Lower leg skin (tissue), 4 donors: ENCODE measurements at places on chromosomes 7 and 10. TPM values are rescaled to one million over a fixed set of nuclear protein-coding genes. Genes with fewer than 3 reads are reported as not detected.
A peak's percentile ranks its signal among the peaks of the same experiment; 100 is the strongest.

DNA sequence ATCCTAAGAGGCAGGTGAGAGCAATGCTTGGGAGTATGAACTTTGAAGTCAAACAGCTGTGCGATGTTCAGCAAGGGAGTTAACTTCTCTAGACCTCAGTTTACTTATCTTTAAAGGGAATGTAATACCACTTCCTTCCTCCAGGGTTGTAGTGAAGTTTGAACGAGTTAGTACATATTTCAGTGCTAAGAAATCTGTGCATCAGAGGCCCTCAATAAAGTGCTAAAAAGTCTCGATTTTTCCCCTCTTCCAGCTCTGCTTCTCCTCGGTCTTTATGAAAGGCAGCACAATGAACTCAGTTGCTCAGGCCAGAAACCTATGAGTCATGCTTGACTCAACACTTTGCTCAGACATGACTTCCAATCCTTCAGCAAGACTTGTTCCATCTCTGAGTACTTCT lies 418.9 kb downstream of the MDFIC start:
- DNase-seq = no peak

- DNase-seq = no peak
Observed at GRCh38 chr7:70775570-70776156, 356.3 kb upstream of the GALNT17 start.

DNA sequence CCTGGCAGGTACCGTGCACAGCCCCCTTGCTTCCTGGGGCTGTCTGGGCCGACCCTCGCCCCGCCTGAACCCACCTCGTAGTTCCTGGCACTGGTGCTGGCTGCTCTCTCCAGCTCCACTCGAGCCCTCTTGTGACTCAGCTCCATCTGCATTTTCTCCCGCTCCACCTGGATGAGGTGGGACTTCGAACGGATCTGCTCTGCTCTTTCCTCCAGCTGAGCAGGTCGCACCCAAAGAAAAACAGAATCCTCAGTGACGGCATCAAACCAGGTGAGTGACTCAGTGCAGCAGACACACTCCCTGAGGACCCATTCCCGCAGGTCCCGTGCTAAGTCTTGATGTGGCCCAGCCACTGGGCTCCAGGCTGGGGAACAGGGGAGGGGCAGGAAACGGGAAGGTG lies 7.4 kb downstream of the MAD1L1 start:
- DNase-seq = no peak

CYP17A1 gene
- total RNA-seq = not detected

GRCh38 chr10:70832852-70833528 lies 17.2 kb downstream of the SGPL1 start:
- no peak for DNase-seq

GRCh38 chr7:18828994-18829857 lies 288.2 kb downstream of the TWIST1 start:
- DNase-seq = no peak

BRAT1 gene
- total RNA-seq = 69.7 TPM

DNA sequence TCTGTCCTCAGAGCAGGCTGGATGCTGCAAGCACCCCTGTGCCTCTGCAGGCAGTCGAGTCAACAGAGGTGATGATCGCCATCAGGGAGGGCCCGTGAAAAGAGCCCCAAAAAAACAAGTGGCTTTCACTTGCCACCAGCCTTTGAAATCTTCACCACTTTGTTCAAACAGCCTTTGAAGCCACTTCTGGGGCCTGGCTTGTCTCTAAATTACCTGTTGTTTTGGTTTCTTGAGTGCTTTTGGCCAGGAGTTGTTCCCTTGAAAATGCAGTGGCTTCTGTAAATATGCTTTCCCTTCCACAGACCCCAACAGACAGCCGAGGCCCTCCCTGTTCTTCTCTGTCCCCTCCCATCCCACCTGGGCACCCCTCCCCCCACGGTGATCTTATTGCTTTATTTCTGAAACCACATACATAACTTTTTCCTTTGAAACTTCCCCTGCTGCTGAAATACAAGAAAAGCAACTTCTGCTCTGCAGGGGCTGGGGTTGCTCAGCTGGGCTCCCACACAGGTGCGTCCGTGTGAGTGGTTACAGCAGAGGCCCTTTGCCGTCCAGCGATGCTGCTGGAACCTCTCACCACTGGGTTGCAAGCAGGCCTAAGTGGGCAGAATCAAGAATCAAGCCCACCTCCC lies 283.8 kb upstream of the SHH start:
- DNase-seq = peak; percentile 45

CCDC146 gene
- total RNA-seq = 16.0 TPM

AGMO gene
- 0.15 TPM for total RNA-seq

DNA sequence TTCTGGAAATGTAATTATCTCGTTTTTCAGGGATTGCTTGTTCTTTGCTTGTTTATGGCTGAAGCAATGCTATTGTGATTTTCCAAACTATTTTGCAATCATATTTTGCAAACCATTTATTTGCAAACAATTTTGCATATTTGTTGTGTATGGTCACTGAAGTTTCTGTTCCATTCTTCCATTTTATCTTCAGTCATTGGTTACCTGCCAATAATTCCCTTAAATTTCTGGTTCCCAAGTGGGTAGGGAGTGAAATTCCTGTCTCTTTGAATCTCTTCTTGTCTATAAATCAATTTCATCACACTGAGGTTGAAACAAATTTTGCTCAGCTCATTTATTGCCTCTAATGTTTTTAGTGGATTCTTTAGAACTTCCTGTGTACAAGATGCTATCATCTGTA lies 401.7 kb upstream of the VWC2 start:
- no peak for DNase-seq

GRCh38 chr10:19705250-19705649 lies 111.0 kb upstream of the PLXDC2 start:
- DNase-seq = no peak

- no peak for DNase-seq
Observed at GRCh38 chr10:114328874-114329273, 75.4 kb downstream of the AFAP1L2 start.

GRCh38 chr10:14048930-14049613 lies 281.7 kb downstream of the FRMD4A start:
- no peak for DNase-seq

DNA sequence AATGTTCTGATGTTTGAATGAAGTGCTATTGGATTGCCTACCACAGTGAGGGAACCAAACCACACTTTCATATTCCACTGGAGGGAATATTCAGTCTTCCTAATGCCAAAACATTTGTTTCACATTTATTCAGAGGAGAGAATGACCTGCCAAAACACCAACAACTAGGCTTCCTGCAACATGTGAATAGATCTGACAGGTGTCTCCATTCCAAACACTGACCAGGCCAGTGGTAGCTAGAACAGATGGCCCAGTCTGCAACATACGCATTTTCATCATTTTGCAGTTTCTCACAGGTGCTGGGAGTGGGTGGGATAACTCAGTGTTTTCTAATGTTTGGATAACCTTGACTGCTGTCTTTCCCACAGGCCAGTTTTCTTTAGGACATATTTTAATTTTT lies 110.0 kb downstream of the RELN start:
- DNase-seq = no peak

GRCh38 chr7:33503014-33503413 lies 373.6 kb downstream of the BBS9 start:
- no peak for DNase-seq

DNA sequence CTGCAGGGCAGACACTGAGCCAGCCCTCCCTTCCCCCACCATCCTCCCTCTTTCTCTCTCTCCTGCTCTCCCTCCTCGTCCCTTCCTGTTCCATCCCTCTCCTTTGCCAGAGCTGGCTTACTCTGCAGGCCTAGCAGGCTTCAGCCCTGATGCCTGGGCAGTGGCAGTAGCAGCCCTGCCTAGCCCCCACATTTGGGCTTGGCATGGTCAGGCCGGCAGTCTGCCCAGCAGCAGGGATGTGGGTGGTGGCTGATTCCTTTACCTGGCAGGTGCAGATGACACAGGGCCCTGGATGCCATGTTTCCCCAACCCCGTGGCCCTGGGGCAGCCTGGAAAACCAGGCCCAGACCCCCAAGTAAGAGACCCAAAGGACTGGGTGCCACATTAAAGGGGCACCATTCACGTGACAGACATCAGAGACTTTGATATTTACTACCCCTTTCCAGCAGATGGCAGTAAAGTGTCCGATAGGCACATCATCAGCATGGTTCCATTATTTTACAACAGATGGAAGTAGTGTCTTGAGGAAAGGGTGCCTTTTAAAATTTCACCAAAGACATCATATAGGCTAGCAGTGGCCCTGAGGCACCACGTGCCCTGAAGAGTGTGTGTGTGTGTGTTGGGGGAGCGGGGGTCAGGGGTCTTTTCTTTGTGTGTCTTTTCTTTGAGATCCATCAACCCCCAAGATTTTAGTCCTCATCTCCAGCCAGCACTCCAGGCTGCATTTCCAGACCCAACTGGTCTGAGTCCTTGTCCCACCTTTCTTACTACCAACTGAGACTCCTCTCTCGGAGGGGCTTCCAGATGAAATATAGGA lies 5.9 kb downstream of the KCP start:
- DNase-seq = peak; percentile 77

DNA sequence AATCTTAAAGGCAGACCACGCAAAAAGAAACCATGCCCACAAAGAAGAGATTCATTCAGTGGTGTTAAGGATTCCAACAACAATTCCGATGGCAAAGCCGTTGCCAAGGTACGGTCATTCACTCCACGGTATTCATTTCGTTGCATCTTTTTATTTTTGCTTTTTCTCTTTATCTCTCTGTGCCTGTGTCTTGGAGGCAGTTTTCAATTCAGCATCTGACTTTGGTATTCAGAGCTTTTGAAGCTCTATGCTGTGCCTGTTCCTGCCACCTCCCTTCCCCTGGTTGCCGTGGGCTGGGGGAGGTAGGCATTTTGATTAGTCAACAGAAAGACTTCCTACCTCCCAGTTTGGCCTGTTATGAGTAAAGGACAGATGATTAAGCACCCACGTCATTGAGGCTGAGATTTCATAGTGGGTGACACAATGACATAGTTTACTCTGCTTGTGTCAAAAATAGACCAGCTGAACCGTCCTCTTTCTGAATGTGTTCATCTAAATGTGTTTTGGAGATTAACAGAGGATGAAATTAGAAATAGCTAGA lies 149.5 kb downstream of the ARID5B start:
- peak; percentile 86 for DNase-seq

BHLHA15 gene
- 4.2 TPM for total RNA-seq

GRCh38 chr7:98283127-98283886 lies 1.8 kb downstream of the BRI3 start:
- peak; percentile 93 for DNase-seq

CLDN4 gene
- 533 TPM for total RNA-seq

GRCh38 chr7:84647797-84648757 lies 453.5 kb upstream of the SEMA3A start:
- DNase-seq = no peak

DNA sequence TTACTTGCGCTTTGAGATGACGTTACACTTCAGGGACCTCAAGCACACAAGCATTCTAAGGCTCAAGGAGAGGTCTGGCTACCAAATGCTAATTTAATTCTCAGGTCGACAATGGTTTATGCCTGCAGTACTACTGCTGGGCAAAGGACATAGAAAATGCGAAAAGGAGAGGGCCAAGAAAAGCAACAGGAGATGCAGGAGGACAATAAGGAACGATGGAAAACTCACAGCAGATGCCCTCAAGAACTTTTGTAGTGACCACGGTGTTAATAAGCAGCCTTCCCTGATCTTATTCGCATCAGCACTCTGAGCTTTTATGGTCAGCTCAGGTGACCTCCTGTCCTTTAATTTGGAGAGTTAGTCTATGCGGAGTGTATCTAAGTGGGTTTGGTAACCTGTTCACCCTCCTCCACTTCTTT lies 146.3 kb downstream of the GPR85 start:
- DNase-seq = no peak

DNA sequence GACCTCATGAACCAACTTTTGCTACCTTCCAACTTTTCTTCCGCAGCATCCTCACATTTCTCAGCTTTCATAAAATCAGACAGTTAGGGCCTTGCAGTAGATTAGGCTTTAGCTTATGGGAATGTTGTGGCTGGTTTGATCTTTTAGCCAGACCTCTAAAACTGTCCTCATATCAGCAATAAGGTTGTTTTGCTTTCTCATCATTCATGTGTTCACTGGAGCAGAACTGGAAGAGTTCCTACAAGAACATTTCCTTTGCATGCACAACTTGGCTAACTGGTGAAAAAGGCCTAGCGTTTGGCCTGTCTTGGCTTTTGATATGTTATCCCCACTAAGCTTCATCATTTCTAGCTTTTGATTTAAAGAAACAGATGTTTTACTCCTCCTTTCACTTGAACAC lies 130.0 kb upstream of the LRRTM3 start:
- DNase-seq = no peak

- DNase-seq = no peak
Observed at GRCh38 chr10:20004087-20004523, 187.9 kb downstream of the PLXDC2 start.

- DNase-seq = no peak
Observed at GRCh38 chr10:74929197-74929596, 102.8 kb downstream of the KAT6B start.

DNA sequence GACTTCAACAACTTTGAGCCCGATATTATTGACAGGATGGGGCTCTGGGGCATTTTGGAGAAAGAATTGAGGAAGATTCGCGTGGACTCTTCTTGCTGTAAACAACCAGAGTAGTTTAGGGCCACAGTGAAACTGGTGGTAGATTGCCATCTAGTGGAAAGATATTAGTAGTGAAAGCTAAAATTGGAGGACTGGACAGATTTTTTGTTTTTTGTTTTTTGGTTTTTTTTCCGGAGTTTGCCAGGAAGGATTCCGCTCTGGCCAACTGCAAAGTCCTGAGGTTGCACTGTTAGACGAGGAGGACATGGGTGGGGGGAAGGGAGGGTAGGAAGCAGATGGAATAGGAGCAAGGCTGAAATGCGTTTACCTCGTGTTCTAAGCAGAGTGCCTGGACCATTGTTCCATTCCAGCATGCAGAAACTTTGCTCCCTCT lies 11.7 kb downstream of the NOBOX start:
- DNase-seq = no peak

NUPR2 gene
- total RNA-seq = not detected

DNA sequence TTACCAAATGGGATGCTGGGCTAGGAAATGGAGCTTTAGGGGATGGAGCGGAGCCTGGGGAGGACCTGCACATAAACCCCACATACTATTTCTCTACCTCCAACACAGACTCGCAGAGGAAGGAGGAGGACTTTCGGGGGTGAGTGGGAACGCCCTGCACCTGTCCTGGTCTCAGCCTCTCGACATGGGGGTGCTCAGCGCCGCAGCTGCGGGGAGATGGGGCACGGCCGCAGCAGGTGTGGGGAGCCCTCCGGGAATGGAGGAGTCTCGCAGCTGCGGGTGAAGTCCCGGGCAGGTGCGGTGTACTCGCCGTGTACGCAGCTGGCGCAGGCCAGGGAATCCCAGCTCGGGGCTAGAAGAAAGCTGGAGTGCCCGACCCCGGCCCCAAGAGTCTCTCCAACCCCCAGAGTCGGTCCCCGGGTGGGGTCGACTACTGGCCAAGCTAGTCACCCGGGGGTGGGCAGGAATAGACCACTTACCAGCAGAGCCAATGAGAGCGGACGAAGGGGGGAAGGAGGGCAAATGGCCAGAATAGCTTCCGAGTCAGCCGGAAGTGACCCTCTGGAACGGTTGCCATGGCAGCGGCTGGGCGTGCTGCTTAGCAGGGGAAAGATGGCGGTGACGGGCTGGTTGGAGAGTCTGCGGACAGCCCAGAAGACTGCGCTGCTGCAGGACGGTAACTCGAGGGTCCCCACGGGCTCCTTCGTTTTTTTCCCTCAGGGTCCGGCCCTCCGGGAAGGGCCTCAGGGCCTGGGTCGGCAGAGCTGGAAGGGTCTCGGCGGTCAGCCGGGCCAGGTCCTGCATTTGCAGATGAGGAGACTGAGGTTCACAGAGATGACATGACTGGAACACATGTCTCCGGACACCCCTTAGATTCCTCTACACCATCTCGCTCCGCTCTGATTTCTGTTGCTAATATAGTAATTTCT lies at the start of the genes DPCD and POLL:
Gene DPCD, plus strand, starts transcription at position 597 of the 929 bp plus-strand sequence. Its CDS starts 16 bp downstream, at position 613.
Gene POLL, minus strand, starts transcription at position 533 of the 929 bp plus-strand sequence. CDS start 897 bp downstream, outside the sequence.
- DNase-seq = peak; percentile 99

MRLN gene
- not detected for total RNA-seq

- DNase-seq = peak; percentile 90
Observed at GRCh38 chr10:19629567-19629966, 186.7 kb upstream of the PLXDC2 start.
